Stimulated activated CD8-positive, alpha-beta memory T cell treated with anti-CD3 and anti-CD28 coated beads, Interleukin-15, amount 100 ng/mL, for 48 hours (primary cell): ENCODE measurements at places on chromosomes 16 and 17.

DNA sequence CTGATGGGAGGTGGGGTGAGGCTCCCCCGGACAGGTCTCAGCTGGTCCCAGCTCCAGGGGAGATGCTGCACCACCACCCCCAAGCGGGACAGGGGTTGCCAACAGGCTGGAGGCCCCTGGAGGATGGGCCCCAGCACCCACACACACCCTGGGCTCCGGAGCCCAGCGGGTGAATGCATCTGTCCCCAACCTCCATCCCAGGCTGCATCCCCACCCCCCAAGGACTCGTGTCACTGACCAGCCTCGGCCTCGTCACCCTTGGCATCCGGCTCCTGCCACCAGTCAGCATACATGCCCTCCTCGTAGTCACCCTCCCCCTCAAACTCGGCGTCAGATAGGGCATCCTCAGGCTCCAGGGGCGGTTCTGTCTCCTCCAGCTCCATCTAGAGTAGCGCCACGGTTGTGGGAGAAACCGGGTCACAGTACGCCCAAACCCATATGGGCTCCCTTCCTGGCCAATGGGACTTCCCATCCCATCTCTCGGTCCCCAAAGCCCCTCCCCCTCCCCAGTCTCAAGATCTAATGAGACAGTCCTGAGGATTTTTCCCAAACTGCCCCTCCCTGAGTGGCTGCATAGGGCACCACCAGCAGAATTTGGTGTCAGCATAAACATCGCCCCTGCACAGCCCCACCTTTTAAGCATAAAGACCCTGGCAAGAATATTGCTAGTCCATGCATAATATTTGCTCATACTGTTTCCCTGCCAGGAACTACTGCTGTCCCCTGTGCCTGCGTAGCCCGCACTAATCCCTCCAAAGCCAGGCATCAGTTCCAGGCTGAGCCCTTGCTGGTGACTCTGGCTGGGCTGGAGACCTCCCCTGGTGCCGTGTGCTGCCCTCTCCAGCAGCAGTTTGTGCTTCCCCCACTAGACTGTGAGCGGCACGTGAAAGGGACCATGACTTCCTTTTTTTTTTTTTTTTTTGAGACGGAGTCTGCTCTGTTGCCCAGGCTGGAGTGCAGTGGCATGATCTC, 8.4 kb downstream of the P3H4 start:
- no peak for DNase-seq

- no peak for DNase-seq
These were observed at the start of gene TLCD3B for GRCh38 chr16:30030841-30031413. TSS of gene TLCD3B (minus strand) at chr16:30031271. CDS start at chr16:30030527, 744 bp downstream.

DNA sequence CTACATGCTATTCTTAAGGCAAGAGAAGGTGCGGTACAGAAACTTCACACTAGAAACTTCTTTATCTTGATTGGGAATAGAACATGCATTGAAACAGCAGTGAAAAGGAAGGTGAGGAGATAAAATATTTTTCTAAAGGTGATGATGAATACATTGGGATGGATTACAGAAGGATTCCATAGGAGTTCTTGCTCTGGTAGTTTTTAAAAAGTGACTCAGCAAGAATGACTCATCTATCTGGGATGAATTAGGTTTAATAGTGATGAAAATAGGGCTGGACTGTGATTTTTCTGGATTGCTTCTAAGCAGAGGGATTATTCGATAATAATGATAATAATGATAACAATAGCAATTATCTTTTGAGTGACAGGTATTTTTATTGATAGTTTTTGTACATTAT, 65.6 kb upstream of the HS3ST4 start:
- DNase-seq, result no peak

GRCh38 chr16:974611-975261, 4.0 kb upstream of the LMF1 start:
- no peak for DNase-seq

- DNase-seq, result no peak
These were observed 286.6 kb downstream of the SOX9 start for GRCh38 chr17:72407336-72407909.

GRCh38 chr17:7889166-7889955, 772 bp downstream of the CHD3 start:
- no peak for DNase-seq

- no peak for DNase-seq
These were observed 23.2 kb upstream of the CRYM start for GRCh38 chr16:21301168-21301894.

- no peak for DNase-seq
These were observed 24.5 kb downstream of the PMP22 start for GRCh38 chr17:15240644-15241043.

- DNase-seq, result no peak
These were observed 76.7 kb downstream of the HLF start for GRCh38 chr17:55341432-55341831.

DNA sequence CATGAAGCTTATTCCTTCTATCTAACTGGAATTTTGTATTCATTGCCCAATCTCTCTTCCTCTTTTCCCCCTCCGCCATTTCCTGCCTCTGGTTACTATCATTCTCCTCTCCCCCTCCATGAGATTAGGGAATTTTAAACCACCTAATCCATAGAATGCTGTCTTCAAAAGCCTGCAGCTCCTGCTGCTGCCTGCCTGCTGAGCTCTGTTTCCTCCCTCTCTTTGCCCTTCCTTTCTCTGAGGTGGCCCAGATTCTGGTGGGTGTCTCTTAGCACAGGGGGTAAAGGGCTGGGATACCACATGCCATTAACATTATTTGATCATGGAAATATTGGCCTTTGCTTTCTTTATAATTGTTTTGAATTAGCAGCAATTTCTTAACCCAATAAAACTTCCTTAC, 241.6 kb downstream of the CNTNAP4 start:
- no peak for DNase-seq

DNA sequence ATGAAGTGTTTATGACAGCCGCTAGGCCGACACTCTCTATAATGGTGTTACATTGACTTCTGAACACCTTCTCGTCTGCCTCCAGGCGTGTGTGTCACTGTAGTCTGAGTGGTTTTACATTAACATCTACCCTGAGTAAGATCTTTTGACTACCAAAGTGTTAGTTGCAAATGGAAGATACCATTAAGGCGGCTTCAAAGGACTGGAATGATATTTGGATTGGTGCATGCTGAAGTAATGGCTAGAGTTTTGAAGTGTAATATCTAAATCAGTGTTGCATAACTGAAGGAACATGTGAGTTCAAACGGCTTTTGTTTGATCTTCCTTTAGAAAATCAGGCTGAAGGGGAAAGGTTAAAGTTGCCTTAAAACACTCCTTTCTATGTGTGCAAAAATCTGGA, 52.2 kb downstream of the BCAS3 start:
- DNase-seq, result no peak

- DNase-seq, result no peak
These were observed at the start of gene WFIKKN1 for GRCh38 chr16:630815-631405. TSS of gene WFIKKN1 (plus strand) at chr16:630985. CDS start at chr16:631254, 269 bp downstream.

DNA sequence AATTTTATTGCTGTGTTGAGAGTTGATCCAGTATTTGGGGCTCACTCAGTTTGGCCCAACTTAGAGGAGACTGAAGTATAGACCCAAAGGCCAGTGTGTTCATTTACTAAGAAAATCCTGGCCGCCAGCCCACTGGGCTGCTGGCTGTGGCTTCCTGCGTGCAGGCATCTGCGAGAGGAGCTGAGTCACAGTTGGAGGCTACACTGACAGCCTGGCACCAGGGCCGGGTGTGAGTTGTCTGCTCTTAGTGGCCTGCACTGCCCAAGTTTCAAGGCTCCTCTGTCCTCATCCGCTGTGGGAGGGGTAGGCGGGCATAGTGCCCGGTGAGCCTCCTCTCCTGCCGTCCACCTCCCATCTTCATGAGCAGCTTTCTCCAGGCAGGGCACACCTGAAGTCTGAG, 54.2 kb downstream of the PLD6 start:
- DNase-seq, result peak; percentile 32

GRCh38 chr17:63405741-63406261, 40.3 kb downstream of the CYB561 start:
- DNase-seq, result no peak

DNA sequence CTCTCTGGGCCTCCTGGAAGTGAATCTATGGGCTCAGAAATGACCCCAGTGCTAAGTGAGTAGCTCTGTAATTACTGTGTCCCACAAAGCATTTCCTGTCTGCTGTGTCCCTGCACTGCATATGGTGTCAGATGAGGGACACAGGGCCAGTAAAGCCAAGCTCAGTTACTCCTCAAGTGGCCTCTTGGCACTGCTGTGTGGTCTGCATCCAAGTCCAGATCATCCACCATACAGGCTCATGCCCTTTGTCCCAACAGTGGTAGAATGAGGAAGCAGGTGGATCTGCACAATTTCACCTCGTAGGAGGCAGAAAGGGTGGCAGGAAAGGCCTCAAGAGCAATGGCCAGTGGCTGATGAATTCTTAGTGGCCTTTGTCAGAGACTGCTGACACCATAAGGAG, 146.8 kb downstream of the SOX9 start:
- no peak for DNase-seq
